ENCODE measurements at places on chromosomes 16 and 17.
A peak's percentile ranks its signal among the peaks of the same experiment; 100 is the strongest.

DNA sequence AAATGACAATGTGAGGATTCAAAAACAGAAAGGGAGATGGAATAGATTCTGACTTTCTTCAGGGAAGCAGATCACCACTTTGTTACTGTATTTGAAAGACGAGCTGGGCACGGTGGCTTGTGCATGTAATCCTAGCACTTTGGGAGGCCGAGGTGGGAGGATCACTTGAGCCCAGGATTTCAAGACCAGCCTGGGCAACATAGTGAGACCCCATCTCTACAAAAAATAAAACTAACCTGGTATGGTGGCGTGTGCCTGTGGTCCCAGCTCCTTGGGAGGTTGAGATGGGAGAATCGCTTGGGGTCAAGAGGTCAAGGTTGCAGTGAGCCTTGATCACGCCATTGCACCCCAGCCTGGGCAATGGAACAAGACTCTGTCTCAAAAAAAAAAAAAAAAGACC is 34.0 kb downstream of the PIGL start:
- no peak for DNase-seq

DNA sequence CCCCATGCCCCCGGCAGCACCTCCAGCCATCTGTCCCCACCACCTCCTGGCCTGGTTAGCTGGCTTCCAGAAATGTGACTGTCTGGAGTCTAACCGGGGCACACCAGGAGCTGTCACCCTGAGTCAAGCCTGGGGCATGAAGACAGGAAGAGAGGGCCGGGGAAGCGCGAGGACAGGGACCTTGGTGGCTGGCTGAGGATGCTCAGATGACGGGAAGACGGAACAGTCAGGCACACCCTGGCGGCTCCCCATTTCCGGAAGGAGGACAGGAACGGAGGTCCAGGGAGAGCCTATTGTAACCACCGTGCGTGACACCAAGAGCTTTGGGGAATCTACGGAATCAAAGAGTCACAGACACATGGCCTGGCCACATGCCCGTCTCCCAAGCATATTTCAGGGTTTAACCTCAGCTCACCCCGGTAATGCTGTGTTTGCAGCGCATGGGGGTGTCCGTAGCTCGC is 51.7 kb downstream of the SDK2 start:
- peak; percentile 32 for DNase-seq

- no peak for DNase-seq
These were observed 53.7 kb upstream of the RPL38 start for GRCh38 chr17:74149597-74150427.

- DNase-seq = no peak
These were observed 114.0 kb downstream of the PRKCA start for GRCh38 chr17:66416207-66416940.

DNA sequence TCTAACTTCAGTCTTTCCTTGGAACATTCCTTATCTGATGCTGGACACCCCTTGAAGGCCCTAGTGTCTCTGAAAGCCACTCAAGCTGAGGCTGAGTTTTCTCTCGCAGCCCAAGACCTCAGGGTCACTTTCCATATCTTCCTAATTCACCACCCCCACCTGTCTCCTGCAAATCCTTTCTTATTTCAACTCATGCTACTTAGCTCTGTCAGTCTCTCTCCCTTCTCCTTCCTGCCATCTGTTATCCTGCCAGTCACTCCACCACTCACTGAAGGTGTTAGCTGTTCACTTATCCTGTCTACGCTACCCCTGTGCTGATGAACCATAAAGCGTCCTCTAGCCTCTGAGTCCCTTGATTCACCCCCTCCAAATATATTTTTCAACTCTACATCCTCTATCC is 143.9 kb upstream of the SHISA6 start:
- DNase-seq = no peak

- no peak for DNase-seq
These were observed 68.8 kb upstream of the FBXO47 start for GRCh38 chr17:39036009-39036408.

DNA sequence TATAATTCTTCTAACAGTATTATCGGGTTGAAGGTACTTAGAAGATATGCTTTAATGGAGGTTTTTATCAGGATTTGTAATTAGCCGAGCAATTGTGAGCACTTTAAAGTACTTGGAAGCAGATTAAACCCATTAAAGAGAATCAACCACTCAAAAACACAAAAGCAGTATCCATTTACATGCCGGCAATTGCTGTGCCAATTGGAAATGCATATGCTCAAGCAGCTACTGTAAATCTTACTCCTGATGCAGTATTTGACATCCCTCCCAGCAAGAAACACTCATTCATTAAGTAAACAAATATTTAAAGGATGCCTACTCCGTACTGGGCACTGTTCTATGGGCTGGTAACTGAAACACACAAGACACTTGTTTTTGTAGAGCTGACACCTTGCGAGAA is 11.4 kb upstream of the CCL1 start:
- no peak for DNase-seq

DNA sequence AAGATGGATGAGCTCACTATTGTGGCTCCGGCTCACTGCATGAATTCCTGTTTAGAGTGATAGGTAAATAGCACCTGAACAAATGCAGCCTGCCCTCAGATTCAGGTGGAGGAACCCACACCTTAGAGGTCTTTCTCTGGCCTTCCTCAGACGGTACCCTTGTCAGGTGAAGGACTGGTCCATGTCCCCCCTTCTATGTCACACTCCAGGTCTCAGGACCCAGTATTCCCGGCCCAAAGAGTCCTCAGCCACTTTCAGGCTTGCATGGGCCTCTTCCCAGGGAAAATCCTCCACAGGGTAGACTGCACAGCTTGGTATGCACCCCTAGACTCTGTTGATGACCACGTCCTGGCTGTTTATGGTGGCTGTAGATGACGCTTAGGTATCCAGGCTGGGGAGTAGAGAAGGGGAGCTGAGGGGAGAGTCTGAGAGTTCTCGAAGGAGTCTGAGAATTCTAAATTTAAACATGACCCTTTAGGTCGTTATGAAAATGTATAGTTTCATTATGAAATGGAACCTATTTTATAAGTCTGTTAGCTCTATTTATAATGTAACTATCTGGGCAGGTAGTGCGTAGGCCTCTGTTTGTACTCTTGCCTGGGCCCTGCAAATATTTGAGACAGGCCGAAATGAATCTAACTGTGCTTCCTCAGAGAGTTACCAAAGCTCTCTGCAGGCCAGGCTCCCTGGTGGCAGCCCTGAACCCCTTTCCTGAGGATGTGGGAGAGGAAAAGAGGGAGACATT is 32.5 kb upstream of the CCR7 start:
- DNase-seq = no peak

DNA sequence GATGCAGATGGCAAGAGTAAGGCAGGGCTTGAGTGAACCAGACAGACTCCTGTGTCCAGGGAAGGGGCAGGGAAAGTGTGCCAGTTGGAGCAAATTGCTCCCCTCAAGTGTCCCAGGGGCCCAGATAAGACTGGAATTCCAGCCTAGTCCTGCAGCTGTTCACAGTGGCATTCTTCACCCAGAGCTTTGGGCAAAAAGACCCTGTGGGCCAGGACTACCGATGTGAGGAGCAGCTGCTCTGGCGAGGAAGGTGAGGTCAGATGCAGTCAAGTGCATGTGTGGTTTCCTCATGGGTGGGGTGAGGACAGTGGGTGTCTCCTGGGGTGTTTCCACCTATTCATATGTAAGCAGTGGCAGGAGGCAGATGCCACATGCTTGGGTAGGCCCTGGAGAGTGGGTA is 14.3 kb downstream of the NEUROD2 start:
- DNase-seq = no peak
